ENCODE measurements at places on chromosomes 2 and 18. TPM values are rescaled to one million over a fixed set of nuclear protein-coding genes. Genes with fewer than 3 reads are reported as not detected.

Gene AMER3
- total RNA-seq: not detected

- DNase-seq: no peak
- no peak overlapping the region for H3K27ac ChIP-seq
- H3K27me3 ChIP-seq: no peaks in the 10 kb centered on the region
- H3K36me3 ChIP-seq: peaks cover 43% of the 10 kb centered on the region
Observed at GRCh38 chr2:6926071-6926732, 9.0 kb downstream of the RNF144A start.

DNA sequence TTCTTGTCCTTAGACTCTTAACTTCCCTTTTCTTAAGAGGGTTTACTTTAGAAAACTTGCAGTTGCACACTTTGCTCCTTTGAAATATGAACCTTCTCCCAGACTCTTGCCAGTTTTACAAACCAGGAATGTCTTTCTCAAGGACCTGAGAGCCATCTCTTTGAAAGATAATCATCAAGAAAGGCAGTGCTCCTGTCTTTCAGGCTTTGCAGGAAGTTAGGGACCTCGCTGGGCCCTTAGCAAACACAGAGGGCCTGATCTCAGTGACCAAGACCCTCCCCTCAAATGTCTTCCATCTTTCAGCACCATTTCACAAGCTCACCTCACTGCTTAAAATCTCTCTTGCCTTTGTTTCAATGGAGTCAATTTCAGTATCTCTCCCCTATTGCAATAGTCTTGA is 32.0 kb upstream of the NYAP2 start:
- H3K27ac ChIP-seq: no peak overlapping the region
- H3K27me3 ChIP-seq: peaks cover 17% of the 10 kb centered on the region
- no peaks in the 10 kb centered on the region for H3K36me3 ChIP-seq
- no peak for DNase-seq
- H3K4me3 ChIP-seq: no peak overlapping the region

DNA sequence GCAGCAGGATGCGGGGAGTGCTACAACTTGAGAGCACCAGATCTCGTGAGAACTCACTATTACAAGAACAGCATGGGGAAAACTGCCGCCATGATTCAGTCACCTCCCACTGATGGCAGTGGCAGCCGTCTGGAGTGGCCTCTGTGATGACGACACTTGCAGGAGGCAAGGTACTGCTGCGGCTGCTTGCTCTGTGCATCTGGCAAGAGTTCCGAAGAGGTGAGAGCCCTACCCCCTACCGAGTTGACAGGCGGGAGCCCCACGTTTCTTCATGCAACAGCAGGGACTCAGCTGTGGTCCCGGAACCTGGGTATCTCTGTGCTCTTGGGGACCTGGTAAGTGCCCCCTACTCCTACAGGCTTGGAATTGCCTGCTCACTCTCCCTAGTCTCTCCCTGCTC is 1672.7 kb upstream of the TMEFF2 start:
- no peak for DNase-seq
- H3K4me3 ChIP-seq: no peak overlapping the region
- no peaks in the 10 kb centered on the region for H3K4me1 ChIP-seq
- H3K36me3 ChIP-seq: no peaks in the 10 kb centered on the region
- no peak overlapping the region for H3K27ac ChIP-seq
- H3K27me3 ChIP-seq: no peaks in the 10 kb centered on the region

DNA sequence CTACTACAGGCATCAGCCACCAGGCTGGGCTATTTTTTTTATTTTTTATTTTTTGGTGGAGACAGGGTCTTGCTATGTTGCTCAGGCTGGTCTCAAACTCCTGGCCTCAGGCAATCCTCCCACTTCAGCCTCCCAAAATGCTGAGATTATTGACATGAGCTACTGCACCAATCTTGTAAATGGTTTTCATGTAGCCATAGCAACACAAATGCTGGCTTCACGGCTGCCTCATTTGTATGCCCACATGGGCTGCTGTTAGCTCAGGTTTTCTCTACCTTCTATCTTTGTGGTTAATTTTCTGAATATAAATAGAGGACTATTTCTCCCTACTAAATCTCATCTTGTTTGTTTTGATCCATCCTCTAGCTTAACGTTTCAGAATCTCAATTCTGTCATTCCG is 58.2 kb downstream of the PLEKHM3 start:
- H3K27ac ChIP-seq: no peak overlapping the region
- H3K4me1 ChIP-seq: peaks cover 11% of the 10 kb centered on the region
- no peaks in the 10 kb centered on the region for H3K27me3 ChIP-seq
- no peak overlapping the region for H3K4me3 ChIP-seq
- DNase-seq: no peak
- H3K36me3 ChIP-seq: peaks cover 19% of the 10 kb centered on the region

- H3K36me3 ChIP-seq: no peaks in the 10 kb centered on the region
- H3K27me3 ChIP-seq: no peaks in the 10 kb centered on the region
- H3K4me1 ChIP-seq: no peaks in the 10 kb centered on the region
Observed at GRCh38 chr2:60140185-60140584, 413.3 kb downstream of the BCL11A start.

DNA sequence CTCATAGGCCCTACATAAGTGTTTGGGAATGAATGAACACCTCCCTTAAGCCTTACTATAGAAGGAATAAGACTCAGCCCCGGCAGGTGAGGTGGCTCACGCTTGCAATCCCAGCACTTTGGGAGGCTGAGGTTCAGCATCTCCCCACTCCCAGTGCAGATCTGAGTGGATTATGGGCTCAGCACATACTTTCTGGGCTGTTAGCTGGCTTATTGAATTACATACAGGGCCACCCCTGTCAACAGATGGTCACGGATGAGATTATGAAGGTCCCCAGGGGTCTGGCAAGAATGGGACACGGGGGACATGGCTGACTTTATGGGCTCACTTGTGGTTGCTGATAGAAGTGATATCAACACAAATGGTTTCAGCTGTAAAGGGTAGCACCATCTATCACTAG is 322.3 kb downstream of the TSN start:
- no peaks in the 10 kb centered on the region for H3K36me3 ChIP-seq
- H3K4me1 ChIP-seq: no peaks in the 10 kb centered on the region
- no peak for DNase-seq
- no peak overlapping the region for H3K27ac ChIP-seq
- H3K27me3 ChIP-seq: no peaks in the 10 kb centered on the region
- no peak overlapping the region for H3K4me3 ChIP-seq
